Retinal pigment epithelial cell (primary cell): ENCODE measurements at places on chromosomes 12 and 14.

DNA sequence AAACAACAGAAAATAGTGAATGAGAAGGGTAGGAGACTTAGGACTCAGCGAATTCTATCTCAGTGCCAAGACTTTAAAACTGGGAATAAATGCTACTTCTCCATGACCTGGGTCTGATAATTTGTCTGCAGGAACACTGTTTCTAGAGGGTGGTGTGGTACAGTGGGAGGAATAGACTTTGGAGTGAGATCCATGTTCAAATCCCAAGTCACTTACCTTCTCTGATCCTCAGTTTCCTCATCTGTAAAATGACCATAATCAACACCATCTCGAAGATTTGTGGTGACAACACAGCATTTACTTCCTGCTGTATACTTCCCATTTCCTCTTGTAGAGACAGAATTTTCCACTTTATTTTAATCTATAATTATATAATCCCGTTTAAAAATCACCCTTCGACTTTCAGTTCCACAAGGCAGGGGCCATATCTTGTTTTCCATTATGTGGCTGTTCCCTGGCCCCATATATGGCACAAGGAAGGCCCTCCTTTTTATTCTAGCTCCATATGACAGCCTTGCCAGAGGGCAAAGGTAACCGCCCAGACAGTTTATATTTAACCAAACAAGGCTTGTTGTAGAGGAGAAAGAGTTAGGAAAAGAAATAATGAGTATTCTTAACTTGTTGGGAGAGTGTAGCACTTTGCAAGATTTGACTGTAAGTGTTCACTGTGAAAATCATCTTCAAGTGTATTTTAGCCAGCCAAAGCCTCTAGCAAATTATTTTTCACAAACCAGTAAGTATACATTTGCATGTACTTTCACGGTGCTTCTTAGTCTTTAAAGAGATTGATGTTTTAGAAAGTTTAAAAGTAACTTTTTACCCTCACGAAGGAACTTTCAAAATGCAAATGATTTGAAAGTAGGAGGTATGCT, 243.1 kb downstream of the AKAP6 start:
- DNase-seq, result no peak

- DNase-seq, result no peak
Measured at GRCh38 chr12:90897986-90898385, 57.0 kb downstream of the CCER1 start.

- no peak for DNase-seq
Measured at GRCh38 chr12:32906399-32907165, 10.0 kb upstream of the PKP2 start.

- DNase-seq, result no peak
Measured at GRCh38 chr14:69349091-69349777, 48.9 kb downstream of the ERH start.

DNA sequence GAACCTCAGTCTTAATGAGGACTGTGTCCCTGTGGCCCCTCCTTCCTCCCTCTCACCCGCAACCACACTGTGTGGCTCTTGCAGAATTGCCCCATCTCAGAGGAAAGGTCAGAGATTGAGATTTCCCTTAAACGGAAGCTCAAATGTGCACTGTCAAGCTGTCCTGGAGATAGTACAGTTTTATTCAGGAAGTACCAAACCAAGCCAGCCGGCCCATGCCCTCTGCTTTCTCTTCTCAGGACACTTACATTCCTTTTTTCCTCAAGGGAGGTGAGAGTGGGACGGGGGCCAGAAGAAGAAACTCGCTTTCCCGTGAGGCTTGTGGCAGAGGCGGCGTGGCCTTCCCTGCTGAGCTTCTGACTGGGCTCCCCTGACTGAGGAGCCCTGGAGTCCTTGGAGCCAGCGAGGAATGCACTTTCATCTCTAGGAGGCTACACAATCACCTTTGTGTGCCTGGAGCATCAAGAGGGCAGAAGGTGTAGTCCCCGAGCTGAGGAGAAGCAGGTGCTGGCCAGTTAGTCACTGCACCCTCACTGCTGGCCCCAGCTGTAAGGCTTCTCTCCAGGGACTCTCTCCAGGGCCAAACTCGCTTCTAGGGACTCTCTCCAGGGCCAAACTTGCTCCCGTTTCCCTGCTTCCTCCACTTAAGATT, 24.1 kb upstream of the ATP2A2 start:
- no peak for DNase-seq

GRCh38 chr12:120095736-120096135, 20.8 kb downstream of the RAB35 start:
- DNase-seq, result no peak

- DNase-seq, result no peak
Measured at GRCh38 chr12:82833481-82833880, 146.8 kb downstream of the TMTC2 start.

GRCh38 chr12:110661337-110661972, 27.5 kb downstream of the HVCN1 start:
- DNase-seq, result no peak

DNA sequence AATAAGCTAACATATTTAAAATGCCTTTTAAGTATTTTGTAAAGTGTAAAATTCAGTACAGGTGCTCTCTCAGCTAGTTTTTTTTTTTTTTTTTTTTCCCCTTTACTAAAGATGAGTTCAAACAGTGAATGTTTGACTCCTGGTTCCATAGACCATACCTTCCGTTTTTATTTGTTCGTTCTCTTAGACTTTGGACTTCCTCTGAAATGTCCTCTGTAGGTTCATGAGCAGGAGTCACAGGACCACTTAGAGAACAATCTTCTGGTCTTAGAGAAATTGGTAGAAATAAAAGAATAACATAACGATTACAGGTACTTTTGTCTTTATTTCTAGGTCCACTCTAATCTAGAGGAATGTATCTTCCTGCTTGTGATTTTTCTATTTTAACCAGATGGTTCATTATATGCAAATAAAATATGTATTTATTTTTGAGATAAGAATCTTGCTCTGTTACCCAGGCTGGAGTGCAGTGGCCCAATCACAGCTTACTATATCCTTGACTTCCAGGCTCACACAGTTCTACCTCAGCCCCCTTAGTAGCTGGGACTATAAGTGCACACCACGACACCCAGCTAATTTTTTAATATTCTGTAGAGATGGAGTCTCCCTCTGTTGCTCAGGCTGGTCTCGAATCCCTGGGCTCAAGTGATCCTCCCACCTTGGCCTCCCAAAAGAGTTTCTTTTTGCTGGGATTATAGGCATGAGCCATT, 25.8 kb downstream of the STYX start:
- DNase-seq, result no peak
